ENCODE measurements at places on chromosomes 4 and X.

DNA sequence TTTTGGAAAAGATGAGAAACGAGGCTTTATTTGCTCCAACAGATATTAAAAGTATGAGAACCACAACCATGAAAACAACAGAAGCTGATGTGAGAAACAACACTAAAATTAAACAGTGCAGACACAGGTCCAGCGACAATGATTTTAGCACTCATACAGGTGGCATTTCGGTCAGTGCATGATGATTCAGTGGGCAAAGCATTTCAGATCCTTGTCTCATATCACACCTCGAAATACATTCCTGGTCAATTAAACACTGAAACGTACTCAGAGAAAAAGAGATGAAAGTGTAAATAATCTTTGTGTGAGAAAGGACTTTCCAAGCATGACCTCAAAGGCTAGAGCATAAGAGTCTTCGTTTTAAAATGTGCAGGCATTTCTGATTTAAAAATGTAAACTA is 85.2 kb downstream of the ACOX3 start:
- no peak for DNase-seq

DNA sequence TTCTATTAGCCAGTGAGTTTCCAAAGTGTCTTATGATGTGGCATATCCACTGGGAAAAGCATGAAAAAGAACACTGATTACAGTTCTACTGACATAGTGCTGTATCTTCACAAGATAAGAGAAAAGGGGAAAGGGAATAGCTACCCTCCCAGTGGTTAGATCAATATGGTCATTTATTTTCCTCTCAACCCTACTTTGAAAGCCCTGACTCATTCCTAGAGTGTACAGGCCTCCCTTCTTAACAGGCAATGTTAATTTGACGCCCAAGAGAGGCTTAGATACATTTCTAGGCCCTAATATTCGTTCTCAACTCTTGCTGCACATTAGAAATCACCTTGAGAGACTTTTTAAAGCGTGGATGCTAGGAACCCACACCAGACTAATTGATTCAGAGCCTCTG is 20.4 kb upstream of the BRS3 start:
- no peak for DNase-seq

DNA sequence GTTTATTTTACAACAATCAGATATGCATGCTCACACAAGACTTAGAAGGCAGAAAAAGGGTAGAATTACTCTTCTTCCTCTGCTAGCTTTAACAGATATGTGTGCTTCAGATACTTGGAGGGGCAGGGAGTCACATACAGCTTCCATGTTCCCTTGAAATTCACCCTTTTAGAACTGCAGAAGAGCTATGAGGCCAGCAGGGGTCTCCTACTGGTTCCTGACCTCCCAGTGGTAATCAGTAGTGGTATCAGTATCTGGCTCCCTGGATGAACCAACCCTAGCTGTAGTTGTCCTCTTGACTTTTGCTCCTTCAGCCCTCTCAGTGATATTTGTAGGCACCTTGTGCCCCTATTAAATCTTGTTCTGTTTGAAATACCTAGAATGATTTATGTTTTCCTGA is 81.5 kb downstream of the RCHY1 start:
- peak; percentile 3 for DNase-seq

- DNase-seq = no peak
These were observed 91.6 kb downstream of the SOWAHB start for GRCh38 chr4:76806346-76806745.

GRCh38 chr4:89254847-89255246 is 52.8 kb downstream of the GPRIN3 start:
- peak; percentile 17 for DNase-seq

DNA sequence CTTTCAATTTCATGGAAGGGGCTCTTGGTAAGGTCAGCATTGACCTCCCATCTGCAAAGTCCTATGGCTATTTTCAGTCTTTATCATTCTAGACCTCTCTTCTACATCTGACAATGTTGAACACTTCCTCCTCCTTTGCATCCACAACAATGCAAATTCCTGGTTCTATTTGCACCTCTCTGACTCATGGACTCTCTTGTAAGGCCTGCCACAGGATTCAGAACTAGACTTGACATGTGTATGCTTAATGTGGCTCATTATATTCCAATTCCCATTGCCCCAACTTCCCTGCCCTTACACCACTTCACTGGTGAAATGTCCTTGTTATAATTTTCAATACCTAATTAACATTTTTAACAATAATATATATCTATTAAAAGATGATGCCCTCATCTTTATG is 314.3 kb upstream of the FGF13 start:
- no peak for DNase-seq

DNA sequence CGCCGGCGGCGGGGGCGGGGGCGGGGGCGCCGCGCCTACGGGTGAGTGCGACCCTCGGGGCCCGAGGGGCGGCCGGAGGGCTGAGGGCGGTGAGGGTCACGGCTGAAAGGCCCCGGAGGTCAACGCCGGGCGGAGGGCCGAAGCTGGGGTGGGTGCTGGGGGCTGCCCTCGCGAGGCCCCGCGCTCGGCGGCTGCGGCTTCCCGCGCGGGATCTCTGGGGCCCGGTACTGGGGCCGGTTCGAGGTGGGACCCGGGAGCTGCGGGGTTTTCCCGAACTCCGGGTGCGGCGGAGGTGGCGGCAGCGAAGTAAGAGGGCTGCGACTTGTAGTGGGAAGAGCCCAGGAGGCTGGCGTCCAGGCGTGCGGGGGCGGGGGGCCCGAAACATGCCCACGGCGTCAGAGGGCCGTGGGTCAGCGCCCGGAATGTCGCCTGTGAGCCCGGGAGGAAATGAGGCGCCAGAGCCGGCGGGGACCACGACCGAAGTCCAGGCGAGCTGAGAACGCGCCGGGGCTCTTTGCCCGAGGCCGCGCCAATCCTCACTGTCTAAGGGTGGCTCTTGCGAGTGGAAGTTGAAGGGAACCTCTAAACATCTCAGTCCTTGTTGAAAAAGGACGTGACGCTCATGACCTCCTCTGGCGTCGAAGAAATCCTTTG is 407 bp downstream of the IL13RA1 start:
- DNase-seq = no peak

DNA sequence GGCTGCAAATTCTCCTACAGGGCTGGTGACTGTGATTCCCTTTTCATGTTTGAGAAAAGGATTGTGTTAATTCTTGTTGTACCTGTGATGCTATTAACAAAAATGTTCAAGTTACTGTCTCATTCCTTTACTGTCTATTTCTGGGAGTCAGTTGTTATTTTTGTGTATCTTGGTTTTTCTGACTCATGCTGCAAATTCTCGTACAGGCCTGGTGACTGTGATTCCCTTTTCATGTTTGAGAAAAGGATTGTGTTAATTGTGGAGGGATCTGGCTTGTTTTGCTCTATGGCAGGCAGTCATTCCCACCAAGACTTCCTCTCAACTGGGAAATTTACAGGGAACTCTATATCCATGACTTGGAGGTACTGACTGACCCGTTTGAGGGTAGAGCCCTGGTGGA is 693.4 kb upstream of the INTU start:
- no peak for DNase-seq

DNA sequence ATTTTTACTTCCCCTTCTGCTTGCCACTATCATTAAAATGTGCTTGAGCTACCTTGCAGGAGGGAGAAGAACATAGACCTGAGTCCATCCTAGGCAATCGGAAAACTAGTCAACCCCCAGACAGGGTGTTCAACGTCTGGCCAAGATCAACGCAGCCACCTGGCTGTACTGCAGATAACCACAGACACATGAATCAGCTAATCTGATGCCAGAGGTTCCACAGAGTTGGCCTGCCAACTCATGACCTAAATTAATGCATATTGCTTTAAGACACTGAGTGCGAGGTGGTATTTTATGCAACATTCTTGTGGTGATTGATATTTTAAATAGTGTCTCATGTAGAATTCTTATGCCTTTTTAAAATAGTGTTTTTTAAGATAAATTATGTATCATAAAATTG is 1283.8 kb upstream of the PABPC4L start:
- no peak for DNase-seq

- DNase-seq = no peak
These were observed 368.8 kb downstream of the GASK1B start for GRCh38 chr4:157803845-157804521.

DNA sequence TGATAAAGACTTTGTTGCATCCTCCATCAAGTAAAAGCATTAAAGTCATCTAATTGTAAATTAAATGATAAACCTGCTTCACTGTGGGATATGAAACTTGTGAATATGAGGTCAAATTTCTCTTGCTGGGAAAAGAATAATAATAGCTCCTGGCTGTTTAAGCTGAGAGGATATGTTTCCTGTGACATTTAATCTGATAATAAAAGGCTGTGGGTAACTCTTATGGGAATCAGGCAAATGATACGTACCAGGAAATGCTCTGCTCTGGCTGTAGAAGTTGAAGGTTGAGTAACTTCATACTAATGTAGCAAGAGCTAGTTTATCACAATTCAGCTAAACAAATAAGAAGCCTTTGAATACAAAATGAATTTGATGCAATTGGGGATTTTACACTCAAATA is 574.6 kb downstream of the RAPGEF2 start:
- peak; percentile 28 for DNase-seq

DNA sequence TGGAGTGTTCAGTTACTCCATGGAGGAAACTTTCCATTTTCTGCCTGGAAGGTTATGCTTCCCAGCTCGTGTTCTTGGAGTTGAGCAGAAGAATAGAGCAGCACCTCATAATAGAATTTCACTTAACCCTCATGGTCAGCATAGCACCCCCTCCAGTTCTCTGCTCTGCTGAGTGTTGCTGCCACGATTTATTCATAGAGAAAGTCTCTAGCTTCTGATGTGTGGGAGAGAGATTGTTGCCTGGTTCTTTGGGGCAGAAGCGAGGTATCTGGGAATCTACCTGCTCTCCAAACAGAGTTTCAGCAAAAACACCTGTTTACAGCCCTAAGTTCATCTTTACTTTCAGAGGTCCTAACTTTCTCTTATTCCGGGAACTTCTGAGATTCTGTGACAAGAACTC is 3.9 kb upstream of the DTHD1 start:
- DNase-seq = no peak

DNA sequence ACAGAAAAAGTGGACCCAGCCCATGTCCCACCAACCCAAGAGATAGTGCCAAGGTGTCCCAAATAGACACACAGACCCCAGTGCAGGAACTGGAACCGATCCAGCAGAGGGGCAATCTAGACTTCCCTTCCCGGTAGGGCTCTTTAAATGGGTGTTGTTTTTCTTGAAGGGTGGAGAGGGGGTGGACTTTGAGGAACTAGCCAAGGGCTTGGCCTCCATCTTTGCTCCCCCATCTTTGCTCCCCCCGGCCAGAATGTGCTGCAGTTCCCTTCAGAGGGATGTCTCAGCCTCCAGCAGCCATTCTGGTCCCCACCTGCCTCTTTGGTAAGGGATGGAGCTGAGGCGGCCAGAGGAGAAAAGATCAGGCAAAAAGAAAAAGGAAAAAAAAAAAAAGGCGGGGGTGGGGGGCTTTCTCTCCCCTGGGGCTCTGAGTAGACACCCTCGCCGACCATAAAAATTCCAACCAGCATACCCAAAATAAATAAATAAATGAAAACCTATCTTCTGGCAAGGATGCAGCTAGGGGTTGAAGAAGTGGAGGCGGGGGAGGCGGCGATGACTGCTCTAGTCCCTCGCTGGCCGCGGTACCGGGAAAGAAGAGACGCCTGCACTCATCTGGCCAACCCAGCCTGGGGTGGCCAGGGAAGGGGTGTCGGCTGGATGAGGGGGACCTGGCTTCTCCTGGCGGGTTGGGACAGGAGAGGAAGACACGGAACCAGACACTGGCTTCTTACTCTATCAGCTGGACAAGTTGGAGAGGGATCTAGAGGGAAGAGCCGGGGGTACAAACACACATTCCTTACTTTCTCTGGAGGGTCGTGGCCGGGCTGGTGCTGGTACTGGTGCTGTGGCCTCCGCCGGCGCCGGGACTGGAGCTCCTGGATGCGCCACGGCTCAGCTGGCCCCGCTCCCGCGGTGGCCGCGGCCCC is 38.5 kb upstream of the IQSEC2 start:
- no peak for DNase-seq

DNA sequence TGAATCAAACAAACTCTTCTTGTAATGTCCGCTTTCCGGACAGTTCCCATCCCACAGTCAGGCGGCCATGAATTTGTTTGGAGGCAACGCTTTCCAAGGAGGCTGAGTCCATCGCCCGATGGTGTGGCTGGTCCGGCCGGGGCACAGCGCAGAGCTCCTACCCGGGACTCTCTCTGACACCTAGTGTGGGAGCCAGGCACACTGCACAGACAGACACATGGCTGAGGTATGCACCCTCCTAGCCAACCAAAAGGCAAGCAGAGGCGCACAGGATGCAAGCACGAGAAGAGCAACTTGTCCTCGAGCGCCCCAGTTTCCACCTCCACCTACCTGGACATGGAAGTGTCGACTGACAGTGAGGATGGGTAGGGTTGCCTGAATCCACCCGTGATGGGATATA is 87.5 kb downstream of the LEF1 start:
- no peak for DNase-seq

- DNase-seq = no peak
These were observed 128.7 kb downstream of the AKAP4 start for GRCh38 chrX:50072110-50072509.

- no peak for DNase-seq
These were observed 361.0 kb downstream of the GRXCR1 start for GRCh38 chr4:43253541-43253940.

DNA sequence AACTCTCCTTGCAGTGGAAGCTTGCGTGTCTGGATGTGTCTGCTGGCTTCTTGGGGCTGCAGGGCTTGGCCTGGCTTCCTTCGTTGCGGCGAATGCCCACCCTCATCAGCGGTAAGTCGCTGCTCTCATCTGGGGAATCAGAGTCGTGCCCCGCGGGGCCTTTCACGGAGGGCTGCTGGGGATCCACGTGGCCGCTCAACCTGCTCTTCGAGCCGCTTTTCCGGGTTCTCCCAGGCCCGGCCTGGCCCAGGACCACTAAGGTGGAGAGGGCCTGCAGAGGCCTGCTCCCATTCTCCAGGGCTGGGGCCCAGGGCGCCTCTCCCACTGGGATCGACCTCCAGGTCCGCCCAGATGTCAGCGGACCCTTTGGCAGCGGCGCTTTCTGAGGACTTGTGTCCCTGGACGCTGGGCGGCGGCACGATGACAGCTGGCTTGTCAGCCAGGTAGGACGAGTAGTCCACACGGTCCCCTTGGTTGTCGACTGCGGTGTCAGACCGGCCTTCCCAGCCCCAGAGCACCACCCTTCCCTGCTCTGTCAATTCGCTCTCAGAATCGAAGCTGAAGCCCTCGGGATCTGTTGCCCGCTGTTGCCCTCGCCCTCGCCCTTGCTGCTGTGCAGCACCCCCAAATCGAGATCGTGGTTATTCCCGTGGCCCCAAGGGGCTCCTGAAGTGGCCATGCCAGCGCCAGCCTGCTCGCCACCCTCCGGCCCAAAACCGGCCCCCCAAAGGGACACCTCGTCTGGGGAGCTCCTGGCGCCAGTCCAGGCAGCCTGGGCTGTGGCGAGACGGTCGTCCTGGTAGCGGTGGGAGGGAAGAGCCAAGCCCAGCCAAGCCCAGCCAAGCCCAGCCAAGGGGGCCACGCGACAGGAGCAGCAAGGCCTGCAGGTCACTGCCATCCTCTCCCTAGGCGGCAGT is 37.8 kb upstream of the NHSL2 start:
- no peak for DNase-seq

DNA sequence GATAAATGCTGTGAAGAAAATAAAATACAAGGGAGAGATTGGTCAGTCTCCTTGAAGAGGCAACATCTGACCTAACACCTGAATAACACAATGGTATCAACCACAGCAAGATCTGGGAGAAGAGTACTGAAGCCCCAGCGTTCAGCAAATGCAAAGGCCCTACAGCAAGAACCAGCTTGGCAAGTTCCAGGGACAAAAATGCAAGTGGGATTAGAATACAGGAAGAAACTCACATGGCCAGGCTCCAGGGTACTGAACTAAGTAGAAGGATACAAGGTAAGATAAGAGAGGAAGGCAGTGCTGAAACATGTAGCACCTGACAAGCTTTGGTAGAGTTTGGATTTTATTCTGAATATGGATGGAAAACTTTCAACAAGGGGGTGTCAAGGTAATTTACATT is 3.6 kb downstream of the SMIM14 start:
- no peak for DNase-seq
